ENCODE measurements at places on chromosomes 11 and 22. TPM values are rescaled to one million over a fixed set of nuclear protein-coding genes. Genes with fewer than 3 reads are reported as not detected.
A peak's percentile ranks its signal among the peaks of the same experiment; 100 is the strongest.

The KLHL35 gene
- total RNA-seq, result 3.6 TPM

- no peaks in the 10 kb centered on the region for H3K36me3 ChIP-seq
- DNase-seq, result no peak
- no peak overlapping the region for H3K27ac ChIP-seq
- no peak overlapping the region for H3K4me3 ChIP-seq
- no peaks in the 10 kb centered on the region for H3K27me3 ChIP-seq
Measured at GRCh38 chr11:123228496-123229163, 33.6 kb upstream of the CLMP start.

DNA sequence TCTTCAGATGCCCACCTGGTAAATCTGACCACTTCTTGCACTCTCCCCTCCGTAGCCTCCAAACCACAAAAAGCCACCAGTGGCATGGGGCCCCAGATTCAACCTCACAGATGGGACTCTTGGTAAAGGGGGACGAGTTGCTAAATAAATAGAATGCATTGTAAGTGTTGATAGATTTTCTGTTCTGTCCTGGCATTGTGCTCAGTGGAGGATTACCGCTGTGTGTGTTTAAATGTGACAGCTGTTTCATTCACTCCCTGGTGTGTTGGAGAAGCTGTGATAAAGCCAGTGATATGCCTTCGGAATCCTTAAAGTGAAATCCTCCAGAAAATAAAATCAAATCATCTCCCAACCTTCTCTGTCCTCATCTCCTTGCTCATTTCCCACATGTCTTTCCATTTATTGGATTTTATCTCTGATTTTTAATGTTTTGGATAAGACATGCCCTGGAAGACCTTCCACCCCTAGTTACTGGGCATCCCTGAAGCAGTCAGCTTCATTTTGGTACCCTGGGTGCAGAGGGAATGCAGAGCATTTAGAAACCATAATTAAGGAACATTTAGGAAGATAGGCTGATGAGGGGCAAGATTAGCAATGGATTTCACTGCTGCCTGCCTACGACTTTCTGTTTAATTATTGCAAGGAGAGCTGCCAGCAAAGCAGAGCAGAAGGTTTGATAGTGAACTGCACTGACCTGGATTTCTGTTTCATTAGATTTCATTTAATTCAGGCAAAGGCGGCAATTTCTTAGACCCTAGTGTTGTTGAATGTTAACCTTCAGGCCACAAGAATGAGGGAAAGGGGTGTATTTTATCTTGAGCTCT, 460.9 kb upstream of the KIRREL3 start:
- no peak for DNase-seq
- H3K27me3 ChIP-seq, result no peaks in the 10 kb centered on the region
- H3K27ac ChIP-seq, result no peak overlapping the region
- H3K4me1 ChIP-seq, result no peaks in the 10 kb centered on the region

The CRYAB gene
- 350 TPM for total RNA-seq

DNA sequence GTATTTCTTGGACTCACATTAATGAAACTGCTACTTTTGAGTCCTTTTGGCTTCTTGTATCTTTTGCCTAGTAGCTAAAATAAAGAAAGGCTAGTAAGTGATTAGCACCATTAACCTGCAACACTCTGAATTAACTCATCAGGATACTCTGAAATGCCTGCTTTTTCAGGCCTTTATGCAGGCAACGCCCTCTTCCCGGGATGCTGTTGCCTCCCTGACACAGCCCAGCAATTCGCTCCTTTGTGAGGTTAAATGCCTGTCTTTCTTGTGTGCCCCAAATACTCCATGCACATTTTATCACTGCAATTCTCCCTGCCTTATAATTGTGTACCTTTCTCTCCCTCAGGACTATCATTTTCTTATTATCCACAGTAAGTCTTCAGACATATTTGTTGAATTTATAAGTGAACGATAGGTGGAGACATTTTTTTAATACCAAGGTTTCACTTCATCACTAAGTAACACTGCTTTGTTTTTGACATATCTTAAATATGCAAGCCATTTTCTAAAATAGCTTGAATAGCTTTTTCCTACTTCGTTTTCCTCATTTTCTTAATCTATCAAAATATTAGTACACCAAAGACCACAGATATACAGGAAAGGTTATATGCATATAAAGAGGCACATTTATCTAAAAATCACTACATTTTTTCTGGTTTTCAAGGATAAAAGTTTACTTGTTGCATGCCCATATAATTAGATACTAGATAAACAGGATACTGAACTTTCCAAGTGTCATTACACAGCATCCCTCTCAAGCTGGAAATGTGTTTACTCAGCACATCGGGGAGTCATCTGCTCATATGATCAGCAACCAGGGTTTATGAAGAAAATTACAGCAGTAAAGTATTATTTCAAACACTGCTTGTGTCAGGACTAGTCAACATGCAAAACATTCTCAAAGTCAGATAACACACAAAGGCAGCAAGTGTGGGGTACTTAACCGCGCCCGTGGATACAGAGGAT, 48.5 kb upstream of the DDI1 start:
- no peaks in the 10 kb centered on the region for H3K36me3 ChIP-seq
- no peaks in the 10 kb centered on the region for H3K27me3 ChIP-seq
- no peak overlapping the region for H3K4me3 ChIP-seq
- H3K27ac ChIP-seq, result no peak overlapping the region
- no peaks in the 10 kb centered on the region for H3K4me1 ChIP-seq
- no peak for DNase-seq

GRCh38 chr11:63504933-63505586, 824 bp upstream of the LGALS12 start:
- DNase-seq, result peak; percentile 55
- no peaks in the 10 kb centered on the region for H3K4me1 ChIP-seq
- H3K36me3 ChIP-seq, result no peaks in the 10 kb centered on the region
- H3K4me3 ChIP-seq, result no peak overlapping the region
- H3K27ac ChIP-seq, result no peak overlapping the region

The GRIA4 gene
- total RNA-seq, result not detected

DNA sequence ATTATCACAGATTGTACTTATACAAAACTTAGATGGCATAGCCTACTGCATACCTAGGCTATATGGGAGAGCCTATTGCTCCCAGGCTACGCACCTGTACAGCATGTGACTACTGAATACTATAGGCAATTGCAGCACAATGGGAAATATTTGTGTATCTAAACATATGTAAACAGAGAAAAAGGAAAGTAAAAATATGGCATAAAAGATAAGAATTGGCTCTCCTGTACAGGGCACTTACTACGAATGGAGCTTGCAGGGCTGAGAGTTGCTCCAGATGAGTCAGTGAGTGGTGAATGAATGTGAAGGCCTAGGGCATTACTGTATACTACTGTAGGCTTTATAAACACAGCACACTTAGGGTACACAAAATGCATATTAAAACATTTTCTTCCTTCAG, 13.2 kb downstream of the APOL6 start:
- peak overlapping the region; percentile 96 for H3K27ac ChIP-seq
- DNase-seq, result no peak
- H3K4me3 ChIP-seq, result no peak overlapping the region

- H3K4me3 ChIP-seq, result no peak within 1 kb of the TSS
- peaks cover 12% of the 10 kb centered on the region for H3K4me1 ChIP-seq
- no peaks in the 10 kb centered on the region for H3K36me3 ChIP-seq
- peak; percentile 85 for DNase-seq
Measured at GRCh38 chr11:3231851-3232744, at the start of gene MRGPRE. TSS of gene MRGPRE (minus strand) at chr11:3232417. CDS start at chr11:3228799, 3,618 bp downstream.

The ME3 gene
- total RNA-seq, result 44.8 TPM

DNA sequence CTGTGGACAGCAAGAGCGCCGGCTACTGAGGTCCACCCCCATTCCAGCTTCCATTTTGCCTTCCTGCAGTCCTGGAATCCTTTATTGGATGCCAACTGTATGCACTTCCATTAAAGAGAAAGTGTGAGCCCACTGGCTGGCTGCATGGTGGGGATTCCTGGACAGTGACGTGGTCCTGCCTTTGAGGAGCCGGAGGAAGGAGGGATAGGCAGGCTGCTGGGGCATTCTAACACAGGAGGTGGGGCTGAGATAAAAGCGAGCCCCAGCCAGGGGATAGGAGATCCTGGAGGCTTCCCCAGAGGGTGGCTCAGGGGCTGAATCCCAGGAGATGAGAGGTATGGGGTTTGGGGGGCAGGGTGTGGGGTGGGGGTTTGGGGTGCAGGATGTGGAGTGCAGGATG, 984.7 kb downstream of the BRD1 start:
- H3K27me3 ChIP-seq, result no peaks in the 10 kb centered on the region
- H3K36me3 ChIP-seq, result no peaks in the 10 kb centered on the region
- no peaks in the 10 kb centered on the region for H3K4me1 ChIP-seq
- no peak for DNase-seq
- no peak overlapping the region for H3K4me3 ChIP-seq

The METTL15 gene
- 13.3 TPM for total RNA-seq

DNA sequence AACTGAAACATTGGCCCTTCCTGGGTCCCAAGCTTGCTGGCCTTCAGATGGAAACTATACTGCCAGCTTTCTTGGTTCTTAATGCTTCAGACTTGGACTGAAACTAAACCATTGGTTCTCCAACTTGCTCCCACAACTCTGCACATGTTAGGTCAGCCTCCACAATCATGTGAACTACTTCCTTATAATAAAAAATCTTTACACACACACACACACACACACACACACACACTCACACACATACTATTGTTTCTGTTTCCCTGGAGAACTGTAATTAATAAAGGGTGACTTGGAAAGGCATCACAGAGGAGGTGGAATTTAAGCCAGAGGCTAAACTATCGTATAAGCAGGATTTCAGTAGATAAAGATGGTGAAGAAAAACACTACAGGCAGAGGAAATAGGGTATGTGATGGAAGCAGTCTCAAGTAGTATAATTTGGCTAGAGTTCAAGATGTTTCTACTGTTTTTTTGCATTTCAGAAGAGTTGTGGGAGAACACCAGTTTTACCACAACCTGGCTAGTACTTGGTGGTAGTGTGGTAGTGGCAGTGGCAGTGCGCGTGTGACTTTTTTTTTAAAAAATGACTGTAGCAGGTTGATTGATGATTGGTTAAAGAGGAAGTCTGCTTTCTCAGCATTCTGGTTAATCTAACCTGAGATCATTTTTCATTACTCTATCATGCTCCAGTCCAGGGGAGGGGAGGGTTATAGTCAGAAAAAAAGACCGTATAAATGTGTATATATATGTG, 70.1 kb downstream of the PDE3B start:
- no peaks in the 10 kb centered on the region for H3K36me3 ChIP-seq
- no peak overlapping the region for H3K4me3 ChIP-seq
- no peak overlapping the region for H3K27ac ChIP-seq
- H3K4me1 ChIP-seq, result no peaks in the 10 kb centered on the region

- no peaks in the 10 kb centered on the region for H3K27me3 ChIP-seq
- peaks cover under 1% of the 10 kb centered on the region for H3K4me1 ChIP-seq
- H3K36me3 ChIP-seq, result peaks cover 44% of the 10 kb centered on the region
- no peak overlapping the region for H3K27ac ChIP-seq
Measured at GRCh38 chr22:29336751-29337490, 21.4 kb upstream of the RASL10A start.

DNA sequence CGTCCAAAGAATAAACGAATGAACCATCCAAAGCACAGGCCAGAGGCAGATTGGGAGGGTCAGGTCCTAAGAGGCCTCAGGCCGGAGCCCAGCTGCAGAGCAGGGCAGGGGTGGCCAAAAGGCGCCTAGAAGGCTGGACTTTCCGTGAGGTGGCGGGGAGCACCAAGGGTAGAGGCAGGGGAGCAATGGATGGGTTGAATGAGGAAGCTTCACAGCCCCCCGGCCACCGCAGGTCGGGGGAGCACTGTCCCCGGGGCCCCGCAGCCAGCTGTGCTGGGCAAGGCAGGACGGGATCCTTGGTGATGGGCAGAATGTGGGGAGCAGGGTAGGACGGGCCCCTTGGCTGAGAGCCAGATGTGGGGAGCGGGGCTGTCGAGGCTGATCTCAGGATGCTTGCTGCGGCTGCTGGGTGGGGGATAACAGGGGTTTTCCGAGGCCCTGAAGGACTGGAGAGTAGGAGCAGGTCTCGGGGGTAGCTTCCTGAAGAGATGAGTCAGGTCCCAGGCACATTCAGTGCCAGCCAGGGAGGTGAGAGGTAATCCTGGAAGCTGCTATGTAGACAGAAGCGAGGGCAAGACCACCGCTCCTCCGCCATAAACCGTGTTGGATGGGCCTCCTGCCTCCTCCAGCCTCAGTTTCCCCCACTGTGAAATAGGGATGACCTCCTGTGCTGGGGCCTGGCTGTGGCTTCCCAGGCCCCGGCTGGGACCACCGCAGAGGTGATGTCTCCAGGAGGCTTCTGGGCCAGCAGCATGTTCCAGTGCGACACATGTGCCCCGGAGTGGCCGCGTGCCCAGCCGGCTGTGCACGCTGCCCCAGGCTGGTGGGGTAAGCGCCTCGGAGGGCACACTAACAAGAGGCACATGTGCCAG, 34.6 kb upstream of the KCNQ1OT1 start:
- H3K4me3 ChIP-seq, result no peak overlapping the region
- DNase-seq, result no peak
- no peak overlapping the region for H3K27ac ChIP-seq
- H3K36me3 ChIP-seq, result no peaks in the 10 kb centered on the region
- no peaks in the 10 kb centered on the region for H3K27me3 ChIP-seq

The WBP2NL gene
- total RNA-seq, result 1.3 TPM

DNA sequence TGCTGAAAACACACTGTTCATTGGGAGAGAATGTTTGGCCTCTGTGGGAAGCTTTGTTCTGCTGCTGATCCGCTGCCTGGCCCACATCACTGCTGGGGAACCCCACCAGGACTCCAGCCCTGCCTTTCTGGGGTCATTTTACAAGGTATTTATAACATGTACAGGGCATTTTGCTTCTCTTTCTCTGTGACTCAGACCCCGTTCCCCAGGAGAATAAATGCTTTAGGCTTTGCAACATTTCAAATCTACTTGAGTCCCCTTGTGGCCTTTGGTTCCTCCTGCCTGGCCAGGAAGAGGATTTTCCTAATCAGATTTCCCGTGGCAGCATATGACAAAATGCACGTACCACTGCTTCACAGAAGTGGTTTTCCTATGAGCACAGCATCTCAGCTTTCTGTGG, 43.0 kb downstream of the BTG4 start:
- no peaks in the 10 kb centered on the region for H3K36me3 ChIP-seq
- no peaks in the 10 kb centered on the region for H3K27me3 ChIP-seq
- H3K4me1 ChIP-seq, result no peaks in the 10 kb centered on the region
- no peak overlapping the region for H3K4me3 ChIP-seq
- H3K27ac ChIP-seq, result no peak overlapping the region

GRCh38 chr11:18193010-18193409, 20.4 kb downstream of the MRGPRX4 start:
- H3K4me1 ChIP-seq, result no peaks in the 10 kb centered on the region
- DNase-seq, result no peak
- H3K4me3 ChIP-seq, result no peak overlapping the region
- H3K36me3 ChIP-seq, result no peaks in the 10 kb centered on the region
- no peaks in the 10 kb centered on the region for H3K27me3 ChIP-seq
- no peak overlapping the region for H3K27ac ChIP-seq
